ENCODE measurements at places on chromosomes 2 and 18.

GRCh38 chr2:241224851-241225438 is 36.5 kb downstream of the ANO7 start:
- DNase-seq, result no peak

DNA sequence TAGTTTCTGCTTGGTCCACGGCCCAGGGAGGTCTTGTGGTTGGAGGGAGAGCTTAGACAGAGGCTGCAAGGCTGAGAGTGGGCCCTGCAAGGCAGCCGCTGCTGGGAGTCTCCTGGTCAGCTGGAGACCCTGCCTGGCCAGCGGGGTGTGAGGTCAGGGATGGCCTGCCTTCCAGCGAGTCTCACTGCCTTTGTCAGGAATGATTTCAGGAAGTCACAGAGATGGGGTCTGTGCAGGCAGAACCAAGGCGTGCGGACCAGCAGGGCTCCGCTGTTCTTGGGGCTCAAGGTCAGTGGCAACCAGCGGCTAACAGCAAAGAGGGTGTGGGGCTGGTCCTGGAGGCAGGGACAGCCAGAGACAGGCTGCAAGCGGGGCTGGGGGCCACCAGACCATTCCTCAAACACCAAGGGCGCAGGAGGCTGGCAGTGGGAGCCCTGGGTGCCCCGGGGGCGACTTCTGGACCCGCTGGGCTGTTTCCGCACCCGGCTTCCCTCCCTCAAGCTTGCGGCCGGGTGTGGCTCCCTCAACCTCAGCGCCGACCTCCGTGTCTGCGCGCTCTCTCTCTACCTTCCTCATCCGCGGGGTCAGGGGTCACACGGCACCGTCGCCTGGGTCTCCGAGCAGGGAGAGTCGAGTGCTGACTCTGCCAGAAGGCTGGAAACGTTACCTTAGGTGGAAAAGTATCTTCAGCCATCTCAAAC is 124.5 kb upstream of the CTDP1 start:
- DNase-seq, result no peak

DNA sequence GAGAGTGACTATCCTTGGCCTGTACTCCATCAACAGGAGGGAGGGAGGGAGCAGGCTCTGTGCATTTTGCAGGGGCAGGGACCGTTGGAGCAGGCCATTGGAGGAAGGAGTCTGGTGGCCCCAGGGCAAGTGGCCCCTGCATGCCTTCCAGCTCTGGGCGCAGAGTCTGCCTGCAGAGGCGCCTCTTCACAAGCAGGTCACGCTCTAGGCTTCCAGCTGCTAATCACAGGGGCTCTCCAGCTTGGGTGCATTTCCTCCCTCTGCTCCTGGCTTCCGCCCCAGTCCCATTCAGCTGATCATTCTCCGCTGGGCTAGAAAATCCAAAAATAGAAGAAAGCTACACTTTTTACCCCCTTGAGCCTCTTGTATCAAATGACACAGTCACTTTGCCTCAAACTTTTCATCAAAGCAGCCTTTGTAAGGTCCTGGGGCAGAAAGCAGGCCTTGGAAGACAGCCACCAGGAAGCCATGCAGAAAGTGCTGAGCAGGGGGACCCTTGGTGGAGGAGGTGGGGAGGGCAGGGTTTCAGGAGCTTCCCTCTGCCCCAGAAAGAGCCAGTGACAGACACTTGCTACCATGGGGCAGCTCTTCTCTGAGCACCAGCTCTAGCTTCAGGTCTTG is 11.3 kb downstream of the TMEM247 start:
- peak; percentile 20 for DNase-seq

DNA sequence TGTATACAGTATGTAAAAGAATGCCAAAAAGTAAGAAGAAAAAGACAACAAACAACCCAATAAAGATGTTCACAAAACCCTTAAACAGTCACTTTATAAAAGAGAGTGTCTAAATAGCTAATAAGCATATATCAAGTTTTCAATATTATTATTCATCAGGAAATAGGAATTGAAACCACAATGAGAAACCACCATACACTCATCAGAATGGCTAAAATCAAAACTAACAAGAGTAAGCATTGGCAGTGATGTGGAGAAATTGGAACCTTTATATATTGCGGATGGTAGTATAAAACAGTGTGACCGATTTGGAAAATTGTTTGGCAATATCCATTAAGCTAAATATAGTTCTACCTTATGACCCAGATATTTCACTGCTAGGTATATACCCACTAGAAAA is 20.5 kb upstream of the TGFA start:
- DNase-seq, result no peak

DNA sequence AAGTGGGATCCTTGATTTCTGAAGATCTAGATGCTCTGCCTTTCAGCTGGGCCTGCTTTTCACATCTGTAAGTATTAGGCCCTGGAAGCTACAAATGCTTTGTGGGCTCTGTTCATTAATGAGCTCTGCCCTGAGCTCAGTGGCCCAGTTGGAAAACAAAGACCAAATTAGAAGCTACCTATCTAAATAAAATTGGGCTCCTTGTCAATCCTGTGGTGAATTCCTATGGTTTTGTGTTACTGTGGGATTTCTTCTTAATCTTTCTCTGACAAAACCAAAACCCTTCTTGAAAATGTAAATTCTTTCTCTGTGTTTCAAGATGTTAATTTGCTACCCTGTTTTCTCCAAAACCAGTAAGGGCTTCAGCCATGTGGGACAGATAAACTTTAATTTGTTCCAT is 219.0 kb upstream of the HS6ST1 start:
- no peak for DNase-seq

DNA sequence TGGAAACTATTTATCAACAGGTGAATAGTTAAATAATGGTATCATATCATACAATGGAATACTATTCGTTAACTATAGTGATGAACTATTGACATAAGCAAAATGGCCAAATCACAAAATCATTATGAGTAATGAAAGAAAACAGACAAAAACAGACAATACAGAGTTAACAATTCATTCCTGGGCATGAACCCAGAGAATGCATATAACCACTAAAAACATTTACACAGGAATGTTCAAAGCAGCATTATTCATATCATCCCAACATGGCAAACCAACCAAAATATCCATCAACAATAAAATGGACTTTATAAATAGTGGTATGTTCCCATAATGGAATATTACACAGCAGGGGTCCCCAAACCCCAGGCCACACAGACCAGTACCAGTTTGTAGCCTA is 131.2 kb upstream of the CYP1B1 start:
- DNase-seq, result no peak

Data from foreskin fibroblast (primary cell).